ENCODE measurements at places on chromosomes 6 and 20.

- DNase-seq = no peak
Measured at GRCh38 chr6:151181706-151182363, 57.9 kb upstream of the AKAP12 start.

- no peak for DNase-seq
Measured at GRCh38 chr6:135869857-135870256, 18.4 kb downstream of the PDE7B start.

DNA sequence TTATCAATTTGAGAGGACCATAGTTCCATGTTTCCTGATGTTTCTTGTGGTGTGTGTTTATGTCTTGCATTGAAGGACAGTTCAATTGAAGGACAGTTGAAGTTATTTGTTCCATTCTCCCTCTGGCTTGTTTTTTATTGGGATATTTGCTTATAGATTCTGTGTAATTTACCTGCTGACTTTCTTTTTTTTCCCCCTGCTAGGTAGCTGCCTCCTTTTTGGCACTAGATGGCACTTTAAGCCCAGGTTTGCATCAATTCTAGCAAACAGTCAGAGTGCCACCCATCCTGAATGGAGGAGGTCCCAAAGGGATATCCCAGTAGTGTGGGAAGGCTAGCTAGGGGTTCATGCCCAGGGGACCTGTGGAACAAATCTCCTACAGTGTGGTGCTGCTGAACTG, 78.1 kb downstream of the CFAP61 start:
- peak; percentile 16 for DNase-seq

DNA sequence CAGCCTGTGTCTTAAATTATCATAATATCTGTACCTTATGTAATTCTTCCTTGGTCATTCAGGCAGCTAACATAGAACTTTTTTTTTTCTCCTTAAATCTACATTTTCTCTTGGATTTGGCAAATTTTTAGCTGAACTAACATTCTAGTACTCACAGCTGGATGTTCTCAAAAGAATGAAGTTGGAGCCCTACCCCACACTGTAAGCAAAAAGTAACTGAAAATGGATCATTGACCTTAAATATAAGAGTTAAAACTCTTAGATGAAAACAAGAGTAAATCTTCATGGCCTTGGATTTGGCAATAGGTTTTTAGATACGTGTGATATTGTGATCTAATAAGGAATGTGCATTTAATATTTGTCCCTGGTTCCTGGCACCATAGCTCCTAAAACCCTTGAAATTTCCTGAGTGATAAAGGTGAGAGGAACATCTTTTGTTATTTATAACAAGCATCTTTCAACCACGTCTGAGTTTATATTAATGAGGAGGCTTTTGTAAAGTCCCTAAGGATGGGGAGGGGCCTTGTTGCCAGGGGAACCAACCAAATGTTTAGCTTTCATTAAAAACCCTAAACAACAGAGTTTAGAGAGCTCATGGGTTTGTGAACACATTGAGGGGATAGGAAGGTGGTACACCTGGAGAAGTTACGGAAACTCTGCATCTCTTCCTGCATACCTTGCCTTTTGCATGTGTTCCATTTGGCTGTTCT, 106.1 kb upstream of the ADGRF4 start:
- DNase-seq = no peak

DNA sequence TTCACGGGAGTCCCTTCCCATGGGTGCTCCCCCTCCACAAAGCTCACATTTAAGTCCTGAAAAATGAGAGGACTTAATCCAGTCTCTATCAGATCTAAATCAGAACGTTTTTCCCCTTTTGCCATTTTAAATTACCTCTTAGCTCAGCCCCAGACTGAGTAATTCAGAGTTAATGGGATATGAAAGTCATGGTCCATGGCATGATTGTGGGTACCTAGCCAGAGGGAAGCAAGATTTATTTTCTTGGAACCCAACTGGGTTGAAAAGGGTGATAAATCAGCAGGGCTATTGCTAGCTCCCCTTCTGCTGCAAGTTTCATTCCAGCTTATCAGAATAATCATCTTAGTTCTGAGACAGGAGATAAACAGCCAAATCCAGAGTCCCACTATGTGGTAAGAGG, 320.2 kb upstream of the CHD6 start:
- no peak for DNase-seq

GRCh38 chr20:14709439-14709838, 372.0 kb upstream of the FLRT3 start:
- no peak for DNase-seq

- DNase-seq = no peak
Measured at GRCh38 chr20:48723308-48724264, 104.2 kb downstream of the PREX1 start.

DNA sequence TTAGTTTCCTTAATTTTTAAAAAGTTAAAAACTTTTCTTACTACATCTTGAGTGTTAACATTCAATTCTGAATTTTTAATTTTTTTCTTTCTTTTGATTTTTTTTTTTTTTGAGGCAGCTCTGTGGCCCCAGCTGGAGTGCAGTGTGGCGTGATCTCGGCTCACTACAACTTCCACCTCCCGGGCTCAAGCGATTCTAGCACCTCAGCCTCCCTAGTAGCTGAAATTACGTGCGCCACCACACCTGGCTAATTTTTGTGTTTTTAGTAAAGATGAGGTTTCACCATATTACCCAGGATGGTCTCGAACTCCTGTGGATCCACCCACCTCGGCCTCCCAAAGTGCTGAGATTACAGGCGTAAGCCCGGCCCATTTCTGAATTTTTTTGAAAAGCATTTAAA, 1.2 kb downstream of the DDX43 start:
- no peak for DNase-seq

DNA sequence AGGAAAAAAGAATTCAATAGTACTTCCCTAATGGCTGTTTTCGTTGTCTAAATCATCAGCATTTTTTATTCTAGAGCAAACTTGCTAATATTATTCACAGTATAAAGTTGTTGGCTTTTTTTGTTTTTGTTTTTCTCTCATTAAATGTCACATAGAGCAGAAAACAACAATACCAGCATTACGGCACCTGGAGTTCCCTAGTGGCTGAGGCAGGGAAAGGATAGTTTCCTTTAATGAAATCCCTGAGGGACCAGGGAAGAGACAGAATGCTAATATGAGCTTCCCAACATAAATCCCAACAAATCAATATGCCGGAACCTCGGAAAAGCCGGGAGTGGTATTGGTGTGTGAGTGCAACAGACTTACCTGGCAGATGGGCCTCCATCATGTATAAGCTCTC, 235.2 kb upstream of the ASCC3 start:
- no peak for DNase-seq

- no peak for DNase-seq
Measured at GRCh38 chr6:48111143-48111506, at the start of gene PTCHD4. Gene PTCHD4 (minus strand): TSS chr6:48111197. CDS start chr6:48068957, 42,240 bp downstream.

GRCh38 chr6:167492100-167492449, 167.2 kb downstream of the TTLL2 start:
- DNase-seq = no peak

- DNase-seq = peak; percentile 47
Measured at GRCh38 chr6:56570413-56571359, 72.0 kb downstream of the DST start.

DNA sequence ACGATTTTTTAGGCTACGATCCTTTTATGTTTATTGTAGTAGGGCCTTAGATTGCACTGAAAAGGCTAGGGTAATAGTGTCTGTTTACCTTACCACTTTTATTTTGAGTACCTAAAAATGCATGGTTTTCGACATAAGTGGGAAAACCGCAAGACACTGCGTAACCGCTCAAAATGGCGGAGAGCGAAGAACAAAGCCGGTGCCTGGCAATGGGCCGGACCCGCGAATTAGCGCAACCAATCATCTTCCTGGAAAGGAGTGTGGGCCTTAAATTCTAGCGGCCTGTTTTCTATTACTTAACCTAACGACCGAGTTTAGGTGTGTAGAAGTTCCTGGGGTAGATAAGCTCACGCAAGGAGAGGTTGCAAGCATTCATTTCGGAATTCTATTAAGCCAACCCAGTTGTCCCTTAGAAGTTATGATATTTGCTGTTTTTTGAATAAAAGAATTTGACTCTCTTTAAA, 118.0 kb downstream of the HFE start:
- DNase-seq = peak; percentile 92

- no peak for DNase-seq
Measured at GRCh38 chr20:38392356-38392755, 42.8 kb downstream of the SNHG17 start.

- DNase-seq = no peak
Measured at GRCh38 chr6:109290143-109290931, 91.9 kb downstream of the CD164 start.

- no peak for DNase-seq
Measured at GRCh38 chr20:38722683-38723016, 1.6 kb upstream of the SLC32A1 start.

DNA sequence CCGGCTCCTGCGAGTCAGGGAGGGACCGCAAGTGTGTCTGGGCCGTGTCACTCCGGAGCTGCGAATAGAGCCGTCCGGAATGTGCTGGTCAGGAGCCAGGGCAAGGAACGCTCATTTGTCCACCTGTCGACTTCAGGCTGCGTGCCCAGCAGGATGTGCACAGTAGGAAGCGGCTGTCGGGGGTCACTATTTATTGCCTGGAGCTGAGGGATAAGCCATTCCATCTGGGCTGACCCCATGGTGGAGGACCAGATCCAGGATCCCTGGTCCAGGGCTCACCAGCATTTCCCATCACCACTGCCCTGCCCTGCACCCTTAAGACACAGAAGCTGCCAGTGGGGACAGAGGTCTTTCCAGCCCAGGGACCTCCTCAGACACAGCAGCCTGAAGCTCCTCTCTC, 14.7 kb downstream of the NTSR1 start:
- DNase-seq = no peak

DNA sequence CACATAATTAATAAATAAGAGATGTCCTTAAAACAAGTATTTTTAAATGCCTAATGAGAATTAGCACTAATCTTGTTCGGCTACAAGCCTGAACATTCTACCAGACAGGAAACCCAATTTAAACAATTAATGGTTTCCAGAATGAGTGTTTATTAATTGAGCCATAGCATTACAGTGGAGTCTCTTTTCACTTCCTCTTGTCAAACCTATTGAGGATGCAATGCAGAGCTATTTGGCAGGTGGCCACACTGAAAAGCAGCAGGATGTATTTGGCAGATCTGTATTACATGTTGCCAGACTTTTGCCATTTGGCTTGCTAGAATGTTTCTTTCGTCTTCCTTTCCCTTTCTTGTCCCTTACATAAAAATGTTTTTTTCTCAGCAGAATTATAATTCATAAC, 475.2 kb upstream of the MARCKS start:
- peak; percentile 53 for DNase-seq

DNA sequence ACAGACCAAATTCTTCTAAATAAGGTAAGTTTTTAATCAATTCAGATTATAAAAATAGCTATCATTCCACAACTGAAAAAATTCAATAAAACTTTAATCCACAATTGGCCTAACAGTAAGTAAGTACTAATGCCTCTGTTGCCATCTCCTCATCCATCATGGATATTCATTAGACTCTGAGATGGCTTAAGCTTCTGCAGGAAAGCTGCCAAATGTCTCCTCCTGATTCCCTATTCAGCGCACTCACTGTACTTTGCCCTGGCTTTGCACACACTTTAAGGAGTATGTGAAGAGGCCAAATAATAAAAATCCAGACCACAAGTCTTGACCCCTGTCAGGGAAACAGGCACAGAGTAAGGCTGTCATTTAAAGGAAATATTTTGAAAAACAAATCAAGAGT, 23.6 kb downstream of the PGM3 start:
- no peak for DNase-seq

DNA sequence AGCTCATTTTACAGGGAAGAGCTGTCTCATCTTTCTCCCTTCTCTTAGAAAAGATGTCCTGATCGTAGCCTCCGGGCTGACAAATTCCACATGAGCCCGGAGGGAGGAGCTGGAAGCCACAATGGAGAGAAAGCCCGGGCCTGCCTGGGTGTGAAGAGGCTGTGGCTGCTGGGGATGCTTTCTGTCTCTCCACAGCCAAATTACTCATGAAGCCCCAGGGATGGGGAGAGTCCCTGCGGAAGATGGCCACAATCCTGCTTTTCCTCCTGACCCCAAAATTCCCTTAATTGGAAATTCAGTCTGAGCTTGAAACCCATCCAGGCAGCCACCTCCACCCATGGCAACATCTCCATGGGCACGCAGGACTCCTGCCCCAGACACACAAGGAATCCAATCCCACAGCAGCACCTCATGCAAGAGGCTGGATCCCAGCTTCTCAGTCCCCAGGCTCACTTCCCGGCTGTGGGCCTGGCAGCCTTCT, 32.4 kb downstream of the JPH2 start:
- DNase-seq = no peak

DNA sequence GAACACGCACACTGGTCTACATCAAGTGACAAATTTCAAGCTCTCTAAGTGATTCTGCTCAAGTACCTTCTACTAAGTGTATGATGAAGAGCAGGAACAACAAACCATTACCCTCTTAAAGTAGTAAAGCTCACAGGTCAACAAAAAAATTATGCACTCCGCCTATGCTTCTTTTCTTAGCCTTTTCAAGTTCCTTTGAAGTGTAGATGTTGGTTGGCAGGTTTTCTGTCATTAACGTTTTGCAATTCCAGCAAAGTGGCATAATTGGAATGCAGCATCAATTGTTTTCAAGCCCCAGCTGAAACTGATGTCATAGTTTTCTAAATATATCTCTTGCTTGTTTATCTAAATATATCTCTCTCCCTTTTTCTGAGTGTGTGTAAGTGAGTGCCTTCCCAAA, 396.9 kb upstream of the EYS start:
- DNase-seq = no peak

GRCh38 chr20:39773380-39774000, 811.3 kb downstream of the DHX35 start:
- no peak for DNase-seq

Measured in OCI-LY7 (cell line).